ENCODE measurements at places on chromosomes 3 and 15. TPM values are rescaled to one million over a fixed set of nuclear protein-coding genes. Genes with fewer than 3 reads are reported as not detected.

The LTK gene
- not detected for total RNA-seq

The PAQR9 gene
- not detected for total RNA-seq

The ZMYND10 gene
- 1.4 TPM for total RNA-seq

The GPR15 gene
- total RNA-seq: not detected

The C2CD4B gene
- not detected for total RNA-seq

The POLR2M gene
- 117 TPM for total RNA-seq

The KPNA4 gene
- total RNA-seq: 49.6 TPM

The DISP2 gene
- total RNA-seq: 1.8 TPM

The P2RY1 gene
- 5.6 TPM for total RNA-seq

The CLRN1 gene
- total RNA-seq: not detected

The ACP3 gene
- not detected for total RNA-seq

- DNase-seq: peak; percentile 44
Measured at GRCh38 chr3:99468918-99469317, 169.5 kb upstream of the COL8A1 start.

GRCh38 chr3:99172736-99173657 lies 271.5 kb upstream of the DCBLD2 start:
- peak; percentile 68 for DNase-seq

DNA sequence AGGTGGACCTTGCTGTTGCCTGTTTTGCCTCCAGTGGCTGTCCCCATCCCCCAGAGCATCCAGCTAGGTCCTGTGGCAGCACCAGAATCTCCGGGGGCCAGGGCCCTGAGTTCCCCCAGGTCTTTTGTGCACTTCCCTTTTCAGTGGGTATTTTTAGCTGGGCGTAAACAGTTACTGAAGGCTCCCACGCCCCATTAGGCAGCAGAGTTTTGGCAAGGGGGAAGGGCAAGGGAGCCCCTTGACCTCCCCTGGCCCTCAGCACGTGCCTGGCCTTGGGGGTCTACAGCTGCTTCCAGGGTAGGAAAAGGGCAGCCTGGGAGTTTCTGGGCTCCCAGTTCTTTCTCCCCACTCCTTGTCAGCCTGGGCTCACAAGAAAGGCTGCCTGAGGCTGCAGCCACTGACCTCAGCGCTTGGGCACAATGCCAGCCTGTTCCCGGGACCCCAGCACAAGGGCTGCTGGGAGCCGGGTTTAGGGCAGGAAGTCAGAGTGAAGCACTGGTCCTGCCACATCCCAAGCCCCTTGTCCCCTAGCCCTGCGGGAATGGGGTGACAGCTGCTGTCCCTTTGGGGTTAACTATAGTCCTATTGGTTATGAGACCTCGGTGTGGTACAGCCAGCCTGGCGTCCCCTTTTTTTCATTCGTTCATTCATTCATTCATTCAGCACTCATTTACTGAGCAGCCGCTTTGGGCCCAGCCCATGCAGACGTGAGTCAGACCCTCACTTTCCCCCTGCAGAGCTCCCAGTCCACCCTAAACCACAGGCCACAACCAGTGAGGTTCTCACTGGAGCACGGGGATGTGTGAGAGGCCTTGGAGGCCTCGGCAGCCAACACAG lies 8.4 kb downstream of the CSK start:
- peak; percentile 94 for DNase-seq

- DNase-seq: peak; percentile 7
Measured at GRCh38 chr15:56839641-56840040, 78.8 kb upstream of the TCF12 start.

- DNase-seq: no peak
Measured at GRCh38 chr15:94287794-94288246, 56.5 kb downstream of the MCTP2 start.

- DNase-seq: no peak
Measured at GRCh38 chr3:31346542-31346979, 186.2 kb upstream of the STT3B start.

- DNase-seq: no peak
Measured at GRCh38 chr3:110180733-110181132, 843.4 kb upstream of the DPPA4 start.

GRCh38 chr3:39262846-39263245 lies 17.0 kb downstream of the CX3CR1 start:
- DNase-seq: no peak

DNA sequence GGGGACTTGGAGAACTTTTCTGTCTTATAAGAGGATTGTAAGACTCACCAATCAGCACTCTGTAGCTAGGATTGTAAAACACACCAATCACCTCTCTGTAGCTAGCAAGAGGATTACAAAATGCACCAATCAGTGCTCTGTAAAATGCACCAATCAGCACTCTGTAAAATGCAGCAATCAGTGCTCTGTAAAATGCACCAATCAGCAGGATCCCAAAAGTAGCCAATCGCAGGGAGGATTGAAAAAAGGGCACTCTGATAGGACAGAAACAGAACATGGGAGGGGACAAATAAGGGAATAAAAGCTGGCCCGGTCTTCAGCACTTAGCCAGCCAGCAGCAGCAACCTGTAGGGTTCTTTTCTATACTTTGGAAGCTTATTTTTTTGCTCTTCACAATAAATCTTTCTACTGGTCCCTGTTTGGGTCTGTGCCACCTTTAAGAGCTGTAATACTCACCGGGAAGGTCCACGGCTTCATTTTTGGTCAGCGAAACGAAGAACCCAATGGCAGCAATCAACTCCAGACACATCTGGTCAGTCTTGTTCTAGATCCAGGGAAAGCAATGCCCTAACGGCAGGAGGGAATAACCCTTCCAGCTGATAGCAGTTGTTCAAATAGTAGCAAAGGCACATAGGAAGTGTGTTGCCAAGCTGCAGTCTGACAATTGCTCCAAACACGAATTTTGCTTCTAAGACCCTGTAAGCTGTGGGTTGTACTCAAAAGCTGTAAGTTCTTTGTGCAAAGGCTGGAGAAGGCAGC lies 135.6 kb downstream of the TJP1 start:
- no peak for DNase-seq

GRCh38 chr3:197368821-197369220 lies 70.4 kb upstream of the DLG1 start:
- no peak for DNase-seq

DNA sequence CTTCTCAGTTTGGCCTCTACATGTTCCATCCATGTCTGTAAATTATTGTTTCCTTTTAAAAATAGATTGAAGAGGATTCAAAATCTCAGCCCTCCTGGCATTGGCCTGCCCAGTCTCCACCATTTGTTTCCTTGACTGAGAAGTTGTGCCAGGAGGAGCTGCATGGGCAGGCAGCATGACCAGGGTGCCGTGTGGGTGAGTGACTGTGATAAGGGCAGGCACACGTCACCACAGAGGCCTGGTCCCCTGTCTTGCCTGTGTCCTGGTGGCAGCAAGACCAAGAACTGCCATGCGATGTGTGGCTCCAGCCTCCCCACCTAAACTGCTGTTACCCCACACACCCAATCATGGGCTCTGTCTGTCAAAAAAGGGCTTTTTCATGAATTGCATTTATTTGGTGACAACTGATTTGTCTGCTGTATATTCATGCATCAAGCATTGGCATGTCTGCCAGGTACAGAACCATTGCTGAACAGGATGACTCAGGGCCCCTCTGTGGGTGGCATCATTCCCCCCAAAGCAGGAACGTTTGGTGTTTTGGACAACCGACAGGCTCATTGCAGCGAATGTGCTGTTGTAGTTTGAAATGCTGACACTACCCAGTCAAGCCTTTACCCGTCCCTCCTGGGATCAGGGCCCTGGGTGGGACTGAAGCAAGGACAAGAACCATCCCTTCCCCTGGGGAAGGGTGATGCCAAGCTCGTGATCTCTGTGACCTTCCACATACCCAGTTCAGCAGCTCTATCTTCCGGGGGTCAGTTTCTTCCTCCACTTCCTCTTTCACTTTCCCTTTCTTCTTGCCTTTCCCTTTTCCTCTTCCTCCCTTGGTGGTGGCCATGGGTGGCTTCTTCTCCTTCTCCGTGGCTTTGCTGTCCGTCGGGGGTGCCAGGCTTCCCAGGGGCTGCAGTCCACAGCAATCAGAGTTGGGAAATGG lies 51.6 kb downstream of the TRPM1 start:
- DNase-seq: no peak

DNA sequence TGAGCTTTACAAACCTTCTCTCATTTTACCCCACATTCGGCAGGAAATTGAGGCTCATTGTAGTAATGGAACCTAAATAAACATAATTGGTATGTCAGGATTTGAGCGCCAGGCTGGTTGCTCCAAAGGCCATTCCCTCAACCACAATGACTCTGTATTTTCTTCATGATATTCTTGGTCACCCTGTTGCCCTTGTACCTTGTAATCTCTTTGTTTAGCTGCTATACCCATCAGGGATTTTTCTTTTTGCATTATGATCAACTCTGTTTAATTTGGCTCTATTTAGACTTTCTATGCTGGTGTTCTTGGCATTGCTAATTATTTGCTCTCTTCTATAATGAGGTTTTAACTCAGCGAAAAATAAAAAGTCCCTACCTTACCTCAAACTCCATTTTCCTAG lies 29.8 kb downstream of the DUOX2 start:
- no peak for DNase-seq

- no peak for DNase-seq
Measured at GRCh38 chr3:112253301-112253971, 40.6 kb downstream of the SLC9C1 start.

DNA sequence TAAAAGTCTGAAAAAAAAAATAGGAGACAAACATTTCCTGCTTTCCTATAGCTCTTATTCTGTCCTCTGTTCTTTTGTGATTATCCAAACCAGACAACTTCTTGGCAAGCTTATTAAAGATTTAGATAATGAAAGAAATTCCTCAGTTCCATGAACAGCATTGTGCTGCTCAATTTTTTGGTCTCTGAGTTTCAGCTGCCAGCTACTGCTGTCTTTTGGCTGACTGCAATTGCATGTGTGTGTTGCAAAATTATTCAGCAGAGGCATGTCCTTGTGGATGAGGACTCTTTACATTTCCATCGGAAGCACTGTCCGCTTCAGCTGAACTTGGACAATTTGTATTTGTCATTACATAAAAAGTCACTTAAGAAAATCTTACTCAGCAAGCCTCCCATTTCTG lies 397.3 kb upstream of the RASGRP1 start:
- DNase-seq: no peak

- peak; percentile 99 for DNase-seq
Measured at GRCh38 chr3:159200176-159200575, 398.3 kb downstream of the MFSD1 start.

DNA sequence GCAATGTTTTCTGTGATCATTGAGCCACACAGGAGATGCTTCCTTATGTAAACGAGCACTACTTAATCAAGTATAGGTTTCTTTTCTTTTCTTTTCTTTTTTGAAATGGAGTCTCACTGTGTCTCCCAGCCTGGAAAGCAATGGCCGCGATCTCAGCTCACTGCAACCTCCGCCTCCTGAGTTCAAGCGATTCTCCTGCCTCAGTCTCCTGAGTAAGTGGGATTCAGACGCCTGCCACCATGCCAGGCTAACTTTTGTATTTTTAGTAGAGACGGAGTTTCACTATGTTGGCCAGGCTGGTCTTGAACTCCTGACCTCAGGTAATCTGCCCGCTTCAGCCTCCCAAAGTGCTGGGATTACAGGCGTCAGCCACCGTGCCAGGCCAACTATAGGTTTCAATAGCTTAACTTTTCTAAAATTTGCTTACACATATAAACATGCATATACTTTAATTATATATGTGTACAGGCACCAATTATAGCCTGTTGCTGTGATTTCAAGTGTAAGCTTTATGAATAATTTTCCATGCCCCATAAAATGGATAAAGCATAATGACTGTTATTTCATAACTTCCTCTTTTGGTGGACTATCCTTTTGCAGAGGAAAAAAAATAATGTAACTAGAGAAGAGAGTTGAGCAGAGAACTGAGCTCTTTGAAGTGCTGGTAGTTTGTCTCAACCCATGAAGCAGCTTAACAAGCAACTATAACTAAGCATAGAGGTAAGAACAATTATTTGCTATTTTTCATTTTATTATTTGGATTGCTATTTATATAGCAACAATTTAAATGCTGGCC lies 24.8 kb upstream of the MBNL1 start:
- no peak for DNase-seq

- no peak for DNase-seq
Measured at GRCh38 chr3:181901626-181902025, 189.9 kb downstream of the SOX2 start.

DNA sequence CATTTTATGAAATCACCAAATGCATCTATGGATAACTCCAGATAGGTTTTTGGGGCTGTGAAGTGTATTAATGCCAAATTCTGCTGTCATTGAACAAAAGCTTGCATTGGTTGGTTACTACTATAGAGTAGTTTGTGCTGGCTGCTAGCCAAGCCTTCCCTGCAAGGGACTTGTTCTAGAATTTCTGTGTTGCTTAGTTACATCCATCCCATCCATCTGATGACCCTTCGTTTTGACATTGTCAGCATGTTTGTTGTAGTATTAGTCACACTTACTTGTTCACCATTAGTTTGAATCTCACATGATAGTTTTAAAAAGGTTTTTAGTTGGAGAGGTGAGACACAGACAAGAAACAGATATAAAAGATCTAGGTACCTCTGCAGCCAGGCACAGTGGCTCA lies 7.0 kb upstream of the NIPA2 start:
- DNase-seq: no peak

DNA sequence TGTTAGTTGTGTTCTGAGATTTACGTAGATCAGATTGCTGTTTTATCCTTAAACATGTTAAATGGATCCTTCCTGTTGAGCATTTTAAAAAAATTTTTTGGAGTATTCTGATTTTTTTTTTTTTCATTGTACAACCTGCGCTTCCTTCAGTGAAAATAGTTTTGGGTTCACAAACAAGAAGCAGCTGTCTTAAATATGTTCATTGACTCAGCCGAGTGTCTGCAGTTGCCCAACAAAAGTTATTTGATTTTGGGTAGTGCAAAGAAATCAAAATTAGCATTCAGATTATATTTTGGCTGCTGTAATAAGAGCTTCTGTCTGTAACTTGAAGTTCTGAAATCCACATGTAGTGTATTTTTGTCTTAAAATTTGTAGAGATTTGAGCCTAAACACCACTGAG lies 148.2 kb downstream of the BBX start:
- no peak for DNase-seq

DNA sequence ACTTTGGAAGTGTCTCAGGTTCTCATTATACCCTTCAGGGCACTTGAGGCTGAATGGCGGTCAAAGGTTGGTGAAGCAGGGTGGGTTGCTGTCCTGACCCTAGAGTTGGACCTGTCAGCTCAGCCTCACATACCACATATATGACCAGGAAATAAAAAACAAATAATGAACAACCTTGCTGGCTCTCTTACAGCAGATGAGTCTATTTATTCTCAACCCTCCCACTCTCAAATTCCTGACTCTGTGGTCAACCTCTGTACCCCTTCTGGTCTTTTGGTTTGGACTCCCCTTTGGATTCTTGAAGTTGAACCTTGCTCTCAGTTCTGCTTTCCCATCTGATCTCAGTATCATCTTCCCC lies 16.9 kb downstream of the PPP2R3A start:
- DNase-seq: peak; percentile 72

- DNase-seq: no peak
Measured at GRCh38 chr3:71428841-71429596, 154.5 kb downstream of the FOXP1 start.

- no peak for DNase-seq
Measured at GRCh38 chr15:68992696-68993095, 21.8 kb upstream of the NOX5 start.

DNA sequence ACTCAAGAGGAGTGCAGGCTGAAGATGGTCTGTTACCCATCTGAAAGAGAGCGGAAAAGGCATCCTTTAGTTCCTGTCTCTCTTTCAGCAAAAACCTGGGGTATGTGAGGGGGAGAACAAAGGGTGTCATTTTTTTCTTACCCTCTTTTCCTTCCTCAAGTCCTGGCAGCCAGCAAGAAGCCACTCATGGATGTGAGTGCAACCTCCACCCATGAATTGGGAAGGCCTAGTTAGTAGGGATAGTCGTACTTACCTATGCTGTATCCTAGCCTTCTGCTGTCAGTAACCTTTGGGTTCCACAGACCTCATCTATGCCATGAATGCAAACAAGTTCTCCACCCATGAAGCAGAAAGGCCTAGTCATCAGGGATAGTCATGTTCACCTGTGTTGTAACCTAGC lies 472.8 kb downstream of the ZIC1 start:
- no peak for DNase-seq
